ENCODE measurements at places on chromosomes 1 and 21.

- no peak for DNase-seq
Measured at GRCh38 chr21:31993826-31994825, 121.3 kb downstream of the HUNK start.

DNA sequence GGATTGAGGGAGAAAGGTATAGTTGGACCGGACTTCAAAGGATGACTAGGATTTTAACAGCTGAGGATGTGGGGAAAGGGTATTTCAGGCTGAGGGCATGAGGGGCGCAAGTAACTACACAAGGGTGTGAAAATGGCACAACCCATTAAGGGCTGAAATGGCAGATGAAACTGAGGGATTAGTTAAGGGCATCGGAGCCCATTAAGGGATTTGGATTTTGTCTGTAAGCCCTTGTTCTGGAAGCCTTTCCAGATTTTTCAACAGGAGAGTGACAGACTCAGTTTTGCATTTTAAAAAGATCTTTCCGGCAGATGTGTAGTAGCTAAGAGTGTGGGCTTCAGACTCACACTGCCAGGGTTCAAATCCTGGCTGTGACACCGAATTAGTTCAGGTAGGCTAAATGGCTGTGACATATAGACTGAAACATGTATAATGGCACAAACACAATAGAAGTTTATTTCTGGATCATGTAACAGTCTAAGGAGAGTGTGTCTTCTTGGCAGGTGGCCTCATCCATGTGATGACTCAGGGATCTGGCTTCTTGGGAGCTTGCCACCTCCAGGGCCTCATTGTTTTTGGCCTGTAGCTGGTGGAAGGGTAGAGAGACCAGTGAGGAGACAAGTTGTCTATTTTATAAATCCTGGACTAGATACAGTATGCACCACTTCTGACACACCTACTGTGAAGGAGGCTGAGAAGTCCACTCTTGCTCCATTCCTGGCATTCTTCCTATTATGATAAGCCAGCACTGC, 49.6 kb downstream of the UBE2T start:
- no peak for DNase-seq

GRCh38 chr1:204112876-204113730, 38.7 kb downstream of the ETNK2 start:
- DNase-seq, result no peak

DNA sequence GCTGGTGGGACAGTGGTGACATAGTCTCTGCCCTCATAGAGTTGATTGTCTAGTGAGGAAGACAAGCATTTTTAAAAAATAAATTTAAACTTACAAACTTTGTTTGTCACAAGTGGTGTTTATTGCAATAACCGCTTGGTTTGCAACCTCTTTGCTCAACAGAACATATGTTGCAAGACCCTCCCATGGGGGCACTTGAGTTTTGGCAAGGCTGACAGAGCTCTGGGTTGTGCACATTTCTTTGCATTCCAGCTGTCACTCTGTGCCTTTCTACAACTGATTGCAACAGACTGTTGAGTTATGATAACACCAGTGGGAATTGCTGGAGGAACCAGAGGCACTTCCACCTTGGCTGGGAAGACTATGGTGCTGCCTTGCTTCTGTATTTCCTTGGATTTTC, 58.4 kb downstream of the LAMC2 start:
- no peak for DNase-seq

DNA sequence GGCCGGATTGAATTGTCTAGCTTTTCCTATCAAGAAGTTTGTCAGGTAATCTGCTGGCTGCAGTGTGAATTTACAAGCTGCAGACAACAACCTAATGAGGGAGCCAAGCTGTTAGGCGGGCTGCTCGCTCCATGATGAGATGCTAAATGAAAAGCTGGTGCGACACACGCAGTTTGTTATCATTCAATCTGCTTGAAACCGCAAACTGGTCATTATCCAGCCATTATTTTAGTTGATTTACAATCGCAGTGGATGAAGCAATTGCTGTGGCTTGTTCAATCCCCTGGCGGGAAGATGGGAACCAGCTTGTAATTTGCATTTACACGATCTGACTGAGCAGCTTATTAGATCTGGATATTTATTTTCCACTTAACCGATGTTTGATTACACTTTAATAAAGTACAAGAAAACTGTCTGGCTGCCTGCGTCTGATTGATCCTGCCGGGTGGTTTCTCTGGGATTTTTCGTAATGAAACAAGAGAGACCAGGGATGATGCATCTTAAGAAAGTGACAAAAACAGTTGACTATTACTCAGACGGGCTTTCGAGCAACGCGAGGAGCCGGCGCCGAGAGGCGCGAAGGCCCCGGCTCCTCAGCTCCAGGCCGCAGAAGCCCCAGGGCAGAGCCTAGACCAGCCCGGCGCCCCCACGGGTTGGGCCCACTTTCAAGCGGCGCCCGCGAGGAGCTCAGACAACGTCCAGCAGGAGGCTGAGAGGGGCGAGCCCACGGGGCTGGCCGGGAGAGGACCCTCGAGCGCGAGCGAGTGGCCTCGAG, 118.0 kb upstream of the BARHL2 start:
- no peak for DNase-seq

DNA sequence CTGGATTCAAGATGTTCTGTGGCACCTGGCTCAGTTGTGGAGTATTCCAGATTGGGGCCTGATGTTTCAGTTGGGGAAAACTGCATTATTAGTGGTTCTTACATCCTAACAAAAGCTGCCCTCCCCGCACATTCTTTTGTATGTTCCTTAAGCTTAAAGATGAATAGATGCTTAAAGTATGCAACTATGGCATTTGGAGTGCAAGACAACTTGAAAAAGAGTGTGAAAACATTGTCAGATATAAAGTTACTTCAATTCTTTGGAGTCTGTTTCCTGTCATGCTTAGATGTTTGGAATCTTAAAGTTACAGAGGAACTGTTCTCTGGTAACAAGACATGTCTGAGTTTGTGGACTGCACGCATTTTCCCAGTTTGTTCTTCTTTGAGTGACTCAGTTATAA, 7.2 kb downstream of the FPGT start:
- DNase-seq, result no peak

- DNase-seq, result no peak
Measured at GRCh38 chr21:14585122-14585521, 39.0 kb upstream of the SAMSN1 start.

- no peak for DNase-seq
Measured at GRCh38 chr21:41630249-41630648, 122.3 kb upstream of the TMPRSS2 start.

DNA sequence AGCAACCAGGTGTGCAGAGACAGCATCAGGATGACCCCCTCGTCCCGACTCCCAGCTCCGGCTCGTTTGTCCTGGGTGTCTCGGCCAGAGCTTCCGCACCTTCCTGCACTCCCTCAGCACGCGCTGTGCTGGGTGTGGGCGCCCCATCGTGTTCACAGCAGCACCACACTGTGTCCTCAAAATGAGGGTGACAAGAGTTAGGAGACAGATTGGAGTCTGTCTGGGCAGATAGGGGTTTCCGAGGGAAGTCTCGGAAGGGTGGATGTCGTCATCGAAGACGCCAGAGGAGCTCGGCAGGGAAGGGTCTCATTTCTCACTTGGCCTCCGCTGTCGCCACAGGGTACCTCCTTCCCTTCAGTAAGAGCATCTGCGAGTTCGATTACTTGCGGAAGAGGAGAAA, 4.1 kb downstream of the CCDC27 start:
- no peak for DNase-seq

GRCh38 chr1:179047636-179047997, 21.9 kb downstream of the FAM20B start:
- no peak for DNase-seq

GRCh38 chr1:17485281-17485680, 45.8 kb upstream of the RCC2 start:
- peak; percentile 22 for DNase-seq

DNA sequence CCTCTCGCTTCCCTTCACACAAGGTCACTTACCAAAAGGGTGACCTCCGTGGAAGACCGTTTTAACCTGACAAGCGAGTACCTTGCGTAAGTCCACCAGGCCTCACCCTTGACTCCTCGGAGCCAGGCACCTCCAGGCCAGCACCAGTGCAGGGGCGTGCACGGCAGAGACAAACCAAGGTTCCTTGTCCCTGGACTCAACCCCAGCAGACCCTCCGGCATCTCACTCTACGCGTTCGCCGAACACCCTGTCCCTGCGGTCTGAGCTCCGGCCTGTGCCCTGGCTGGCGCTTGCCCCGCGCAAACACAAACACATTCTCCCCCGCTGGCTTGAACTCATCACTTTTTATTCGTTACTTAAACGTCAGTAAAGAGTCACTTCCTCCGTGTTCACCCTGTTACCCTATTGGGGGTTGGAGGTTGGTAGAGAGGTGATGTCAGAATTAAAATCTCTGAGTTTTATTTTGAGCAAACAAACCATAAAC, 4.5 kb downstream of the TBX15 start:
- no peak for DNase-seq

GRCh38 chr1:216032284-216032683, 391.0 kb downstream of the USH2A start:
- DNase-seq, result no peak

GRCh38 chr1:156583821-156584622, 4.5 kb downstream of the TTC24 start:
- peak; percentile 87 for DNase-seq

DNA sequence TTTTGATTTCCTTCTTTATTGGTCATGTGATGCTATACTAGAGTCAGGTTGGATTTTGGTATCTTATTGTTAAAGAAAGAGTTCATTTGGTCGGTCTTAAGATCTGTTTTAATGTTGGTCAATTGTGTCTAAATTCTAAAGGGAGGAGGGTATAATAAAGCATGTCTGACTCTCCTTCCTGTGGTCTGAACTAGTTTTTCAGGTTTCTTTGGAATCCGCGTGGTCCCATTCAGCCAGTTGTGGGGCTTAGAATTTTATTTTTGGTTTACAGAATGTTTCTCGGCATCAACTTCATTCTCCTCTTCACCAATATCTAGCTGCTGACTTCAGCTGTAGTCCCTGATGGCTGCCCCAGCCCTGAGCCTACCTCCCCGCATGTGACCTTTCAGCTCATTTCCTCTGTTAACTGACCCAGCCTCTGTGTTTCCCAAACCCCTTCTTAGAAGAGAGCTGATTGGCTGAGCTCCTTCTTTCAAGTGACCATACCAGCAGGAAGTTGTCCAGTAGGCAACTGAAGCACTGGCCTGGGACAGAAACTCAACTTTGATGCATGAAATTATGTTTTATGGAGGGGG, 8.7 kb upstream of the MYOC start:
- DNase-seq, result no peak

GRCh38 chr1:15654091-15654690, 29.9 kb upstream of the PLEKHM2 start:
- DNase-seq, result no peak

- no peak for DNase-seq
Measured at GRCh38 chr1:32933742-32934322, 30.8 kb downstream of the RNF19B start.

GRCh38 chr1:226363801-226364513, 43.9 kb downstream of the PARP1 start:
- no peak for DNase-seq

DNA sequence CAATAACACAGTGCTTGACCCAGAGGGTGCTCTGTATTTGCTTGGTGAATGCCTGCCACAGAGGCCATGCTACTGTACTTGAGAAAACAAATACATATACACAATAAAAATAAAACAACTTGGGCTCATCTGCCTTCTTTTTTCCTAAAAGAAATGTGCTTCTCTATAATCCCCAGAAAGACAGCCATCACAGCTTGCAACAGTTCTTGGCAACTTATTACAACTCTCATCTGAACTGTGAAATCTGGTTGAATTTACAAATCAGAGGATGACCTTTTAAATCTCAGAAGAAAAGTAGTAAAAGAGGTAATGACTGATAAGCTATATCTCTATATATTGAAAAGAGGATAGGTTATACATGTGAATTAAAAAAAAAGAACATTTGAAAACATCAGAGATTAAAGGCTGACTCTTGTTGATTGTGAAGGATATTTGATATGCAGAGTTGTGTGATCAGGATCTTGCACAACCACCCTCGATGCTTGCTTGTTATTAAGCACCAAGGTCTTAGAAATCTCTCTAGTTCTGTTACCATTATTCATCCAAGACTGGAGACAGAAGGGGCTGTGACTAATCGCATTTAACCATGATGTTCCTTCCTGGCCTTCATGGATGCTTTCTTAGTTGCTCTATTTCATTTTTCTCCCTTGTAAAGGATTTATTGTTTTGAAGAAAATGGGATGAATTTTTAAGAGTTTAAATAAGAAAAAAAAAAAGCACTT, 213.4 kb downstream of the APP start:
- DNase-seq, result no peak

- no peak for DNase-seq
Measured at GRCh38 chr1:158179301-158180041, 1.2 kb upstream of the CD1D start.

GRCh38 chr1:62599044-62599443, 1.7 kb downstream of the ANGPTL3 start:
- no peak for DNase-seq

DNA sequence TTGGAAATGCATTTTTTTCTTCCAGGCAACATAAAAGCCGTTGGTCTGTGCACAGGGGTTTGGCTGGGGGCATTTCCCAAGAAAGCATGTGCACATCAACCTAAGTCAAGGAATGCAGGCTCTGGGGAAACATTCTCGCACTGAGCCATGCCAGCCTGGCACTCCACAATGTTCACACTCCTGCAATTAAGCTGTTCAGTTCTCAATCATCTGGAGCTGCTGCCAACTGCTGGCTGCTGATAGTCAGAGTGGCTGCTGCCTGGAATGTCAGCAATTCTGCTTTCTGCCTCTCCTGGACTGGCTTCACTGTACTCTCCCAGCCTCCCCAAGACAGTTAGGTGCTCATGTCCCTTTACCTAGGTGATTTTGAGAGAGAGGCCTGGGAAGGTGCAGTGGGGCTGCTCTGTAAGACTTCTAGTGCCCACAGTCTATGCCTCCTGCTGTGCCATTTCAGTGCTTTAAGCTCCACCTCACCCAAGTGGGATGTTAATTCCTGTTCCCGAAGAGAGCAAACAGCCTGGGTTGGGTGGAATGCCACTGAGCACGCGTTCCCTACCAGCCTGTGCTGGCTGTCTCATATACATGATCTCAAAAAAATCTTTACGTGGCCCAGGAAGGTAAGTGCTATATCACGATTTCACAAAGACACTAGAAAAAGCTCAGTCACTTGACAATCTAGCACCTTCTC, 131.7 kb downstream of the BRINP2 start:
- DNase-seq, result no peak

DNA sequence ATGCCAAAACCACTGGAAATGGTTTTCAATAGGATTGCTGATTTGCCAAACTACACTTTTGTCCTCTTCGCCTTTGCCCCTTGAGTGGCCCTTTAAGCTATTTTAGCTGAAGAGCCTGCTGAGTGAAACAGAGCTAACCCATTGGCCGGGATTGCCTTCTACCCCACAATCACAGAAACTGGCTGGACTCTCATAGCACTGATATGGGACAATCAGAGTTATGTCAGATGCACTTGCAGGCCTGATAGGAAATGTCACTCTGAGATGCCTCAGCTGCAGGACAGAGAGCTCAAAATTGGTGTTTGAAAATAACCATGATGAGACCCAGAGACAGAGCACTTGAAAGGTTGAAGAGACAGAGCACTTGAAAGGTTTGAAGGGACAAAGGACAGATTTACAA, 354.4 kb downstream of the BRINP2 start:
- no peak for DNase-seq
